T1000 (cell line): ENCODE measurements at places on chromosomes 6 and 20.

- DNase-seq, result no peak
Observed at GRCh38 chr6:76418560-76419223, 346.2 kb upstream of the IMPG1 start.

GRCh38 chr6:38185244-38185643 is 365.7 kb downstream of the ZFAND3 start:
- no peak for DNase-seq

DNA sequence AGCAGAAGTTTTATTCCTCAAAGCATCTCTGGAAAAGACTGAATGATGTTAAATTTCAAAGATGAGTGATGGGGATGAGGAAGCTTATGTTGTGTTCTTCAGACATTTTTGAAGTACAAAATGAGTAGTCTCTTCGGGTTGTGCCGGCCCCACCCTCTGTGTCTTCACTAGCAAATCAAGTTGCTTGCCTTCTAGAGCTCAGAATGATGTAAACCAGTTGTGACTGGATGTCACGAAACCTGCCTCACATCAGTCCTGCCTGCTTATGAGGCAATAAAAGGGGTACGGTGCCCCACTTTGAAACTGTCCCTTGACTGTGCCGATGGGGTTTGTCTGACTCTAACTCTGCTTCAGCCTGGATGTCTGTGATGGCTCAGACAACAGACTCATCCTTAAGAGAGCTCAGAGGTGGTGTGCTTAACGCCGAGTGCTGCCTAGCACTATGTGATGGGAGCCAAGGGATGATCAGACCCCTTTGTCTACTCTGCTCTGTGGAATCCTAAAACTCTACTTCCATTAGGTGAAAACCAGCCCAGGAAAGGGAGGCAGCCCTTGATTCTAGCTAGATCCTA is 19.0 kb downstream of the TOMM34 start:
- no peak for DNase-seq

DNA sequence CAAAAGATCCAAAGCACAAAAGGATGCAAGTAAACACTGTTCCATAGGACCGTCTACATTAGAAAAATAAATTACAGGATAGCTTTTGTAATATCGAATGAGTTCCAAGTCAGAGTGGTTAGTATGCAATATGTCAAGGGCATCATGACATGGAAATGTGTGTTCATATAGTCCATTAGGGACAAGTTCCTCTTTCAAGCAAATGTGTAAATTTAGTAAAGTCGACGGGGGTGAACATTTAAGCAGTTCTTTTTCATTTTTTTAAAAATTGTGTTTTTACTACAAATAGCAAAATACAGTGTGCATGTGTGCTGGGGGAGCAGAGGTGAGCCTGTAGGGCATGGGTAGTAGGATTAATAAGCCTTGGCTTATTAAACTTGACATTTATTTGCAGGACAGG is 359.0 kb downstream of the ESR1 start:
- no peak for DNase-seq

DNA sequence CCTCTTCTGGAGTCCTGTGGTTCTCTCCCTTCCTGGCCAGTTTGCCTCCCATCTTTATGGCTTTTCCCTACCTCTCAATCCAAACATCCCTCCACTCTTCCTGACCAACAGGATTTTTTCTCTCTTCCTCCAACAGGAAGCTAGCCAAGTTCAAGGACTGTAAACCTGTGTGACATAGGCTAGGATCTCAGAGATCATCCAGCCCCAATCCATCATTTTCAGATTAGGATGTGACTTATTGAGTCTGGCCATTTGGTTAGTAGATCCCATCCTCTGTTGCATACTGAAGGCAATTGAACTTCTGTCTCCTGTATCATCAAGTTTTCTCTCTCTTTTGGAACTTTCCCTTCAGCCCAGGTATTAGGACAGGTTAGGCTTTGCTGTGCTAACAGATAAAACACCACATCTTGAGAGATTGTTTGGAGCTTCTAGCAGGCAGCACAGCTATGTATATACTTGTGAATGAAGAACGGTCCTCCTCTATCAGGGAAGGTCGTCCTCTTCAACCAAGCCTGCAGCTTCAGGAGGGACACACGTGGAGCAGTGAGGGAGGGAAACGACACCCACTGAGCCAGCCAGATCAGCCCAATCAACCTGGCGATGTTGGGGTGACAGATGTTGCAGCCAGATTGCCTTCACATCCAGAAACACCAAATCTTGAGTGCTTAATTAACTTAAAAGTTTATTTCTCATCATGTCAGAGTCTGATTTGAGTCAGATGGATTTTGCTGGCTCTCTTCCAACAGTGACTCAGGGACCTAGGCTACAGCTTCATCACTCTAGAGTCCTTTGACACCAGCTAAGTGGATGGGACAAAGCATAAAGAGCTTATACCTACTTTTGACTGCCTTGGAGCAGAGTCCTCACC is 106.8 kb downstream of the GJA10 start:
- DNase-seq, result no peak

- no peak for DNase-seq
Observed at GRCh38 chr6:73728548-73729205, 32.7 kb downstream of the CD109 start.

DNA sequence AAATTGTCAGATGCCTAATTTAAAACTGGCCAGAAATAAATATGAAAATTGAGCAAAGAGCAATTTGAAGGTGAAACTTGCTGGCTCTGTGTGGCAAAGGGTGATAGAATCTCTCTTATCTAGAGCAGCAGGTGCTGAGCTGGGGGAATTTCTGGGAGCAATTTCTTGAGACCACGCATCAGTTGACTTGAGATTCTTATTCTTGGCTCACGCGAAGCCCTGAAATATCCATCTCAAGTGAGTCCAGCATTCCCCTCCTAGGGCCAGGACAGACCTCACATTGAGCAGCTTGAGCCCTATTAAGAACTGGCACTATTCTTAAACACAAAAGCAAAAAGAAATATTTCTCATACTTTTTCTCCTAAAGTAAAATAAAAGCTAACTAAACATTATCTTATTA is 66.3 kb downstream of the MAP7 start:
- DNase-seq, result no peak

DNA sequence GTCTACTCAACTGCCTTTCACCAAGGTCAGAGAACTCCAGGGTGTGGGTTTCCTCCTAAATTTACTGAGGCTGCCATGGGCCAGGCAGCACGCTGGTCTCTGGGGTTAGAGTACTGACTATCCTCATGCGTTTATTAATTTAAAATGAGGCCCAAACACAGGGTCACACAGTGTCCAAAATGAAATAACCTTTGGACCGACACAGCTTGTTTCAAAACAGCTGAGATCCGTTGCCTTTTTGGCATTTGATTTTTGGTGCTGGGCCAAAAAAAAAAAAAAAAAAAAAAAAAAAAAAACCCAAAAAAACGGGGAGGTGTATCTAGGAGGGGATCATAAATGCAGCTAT is 14.6 kb upstream of the TOX2 start:
- DNase-seq, result no peak

GRCh38 chr6:30847971-30848436 is 36.3 kb upstream of the DDR1 start:
- DNase-seq, result no peak

DNA sequence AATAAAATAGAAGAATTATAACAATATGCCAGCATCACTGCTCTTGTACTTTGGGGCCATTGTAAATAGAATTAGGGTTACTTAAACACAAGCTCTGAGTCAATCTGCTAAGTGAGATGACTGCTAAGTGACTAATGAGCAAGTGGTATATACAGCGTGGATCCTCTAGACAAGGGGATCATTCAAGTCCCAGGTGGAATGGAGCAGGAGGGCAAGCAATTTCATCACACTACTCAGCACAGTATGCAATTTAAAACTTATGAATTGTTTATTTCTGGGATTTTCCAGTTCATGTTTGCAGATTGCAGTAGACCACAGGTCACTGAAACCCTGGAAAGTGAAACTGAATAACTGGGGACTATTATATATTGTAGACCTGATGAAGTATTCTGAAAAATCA is 235.3 kb downstream of the BTBD3 start:
- no peak for DNase-seq

GRCh38 chr6:14365393-14365792 is 247.8 kb downstream of the CD83 start:
- no peak for DNase-seq

DNA sequence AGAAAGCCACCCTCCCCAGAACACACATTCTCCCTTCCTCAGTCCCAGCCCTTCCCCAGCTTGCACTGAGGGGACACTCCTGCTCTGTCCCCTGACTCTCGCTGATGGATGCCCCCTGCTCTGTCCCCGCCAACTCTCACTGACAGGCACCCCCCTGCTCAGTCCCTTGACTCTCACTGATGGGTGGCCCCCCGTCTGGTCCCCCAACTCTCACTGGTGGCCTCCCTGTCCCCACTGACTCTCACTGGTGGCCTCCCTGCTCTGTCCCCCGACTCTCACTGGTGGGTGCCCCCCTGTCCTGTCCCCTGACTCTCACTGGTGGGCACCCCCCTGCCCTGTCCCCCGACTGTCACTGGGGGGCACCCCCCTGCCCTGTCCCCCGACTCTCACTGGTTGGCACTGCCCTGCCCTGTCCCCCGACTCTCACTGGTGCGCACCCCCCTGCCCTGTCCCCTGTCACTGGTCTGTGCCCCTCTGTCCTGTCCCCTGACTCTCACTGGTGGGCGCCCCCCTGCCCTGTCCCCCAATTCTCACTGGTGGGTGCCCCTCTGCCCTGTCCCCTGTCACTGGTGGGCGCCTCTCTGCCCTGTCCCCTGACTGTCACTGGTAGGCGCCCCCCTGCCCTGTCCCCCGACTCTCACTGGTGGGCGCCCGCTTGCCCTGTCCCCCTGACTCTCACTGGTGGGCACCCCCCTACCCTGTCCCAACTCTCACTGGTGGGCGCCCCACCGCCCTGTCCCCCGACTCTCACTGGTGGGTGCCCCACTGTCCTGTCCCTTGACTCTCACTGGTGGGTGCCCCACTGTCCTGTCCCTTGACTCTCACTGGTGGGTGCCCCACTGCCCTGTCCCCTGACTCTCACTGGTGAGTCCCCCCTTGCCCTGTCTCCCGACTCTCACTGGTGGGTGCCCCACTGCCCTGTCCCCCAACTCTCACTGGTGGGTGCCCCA is 60.9 kb downstream of the GINS1 start:
- DNase-seq, result no peak

- no peak for DNase-seq
Observed at GRCh38 chr6:161207200-161207599, 66.7 kb downstream of the AGPAT4 start.

GRCh38 chr6:137496909-137497720 is 2.9 kb upstream of the OLIG3 start:
- DNase-seq, result no peak

GRCh38 chr6:169074526-169074925 is 179.1 kb downstream of the THBS2 start:
- no peak for DNase-seq

DNA sequence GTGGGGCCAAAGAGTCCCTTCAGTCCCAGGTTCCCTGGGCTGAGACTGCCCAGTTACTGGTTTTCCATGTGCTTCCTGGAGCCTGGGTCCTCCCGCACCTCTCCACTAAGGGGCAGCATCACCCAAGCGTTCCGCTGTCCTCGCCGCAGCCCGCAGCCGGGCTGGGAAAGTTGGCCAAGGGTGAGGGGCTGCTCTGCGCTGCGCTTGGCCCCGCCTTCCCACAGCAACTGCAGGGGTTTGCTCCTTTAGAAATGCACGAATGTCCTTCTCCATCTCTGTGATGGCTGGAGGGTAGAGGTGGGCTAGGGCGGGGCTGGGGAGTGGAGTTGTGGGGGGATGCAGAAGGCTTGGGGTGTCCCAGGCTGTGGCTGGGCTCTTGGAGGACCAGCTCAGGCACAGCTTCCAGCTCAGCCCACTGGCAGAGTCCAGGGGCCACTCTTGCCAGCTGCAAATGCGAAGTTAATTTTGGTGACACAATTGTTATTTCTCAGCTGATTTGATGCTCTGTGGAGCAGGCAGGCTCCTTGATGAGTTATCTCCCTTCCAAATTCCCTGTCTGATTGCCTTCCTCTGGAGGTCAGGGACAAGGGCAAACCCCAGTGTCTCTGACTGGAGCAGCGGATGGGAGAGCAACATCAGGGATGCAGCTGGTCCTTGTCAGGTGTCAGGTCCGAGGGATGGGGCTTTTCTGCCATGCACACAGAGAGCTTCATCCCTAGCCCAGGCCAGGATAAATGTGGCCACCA is 63.2 kb downstream of the NOL4L start:
- DNase-seq, result no peak

DNA sequence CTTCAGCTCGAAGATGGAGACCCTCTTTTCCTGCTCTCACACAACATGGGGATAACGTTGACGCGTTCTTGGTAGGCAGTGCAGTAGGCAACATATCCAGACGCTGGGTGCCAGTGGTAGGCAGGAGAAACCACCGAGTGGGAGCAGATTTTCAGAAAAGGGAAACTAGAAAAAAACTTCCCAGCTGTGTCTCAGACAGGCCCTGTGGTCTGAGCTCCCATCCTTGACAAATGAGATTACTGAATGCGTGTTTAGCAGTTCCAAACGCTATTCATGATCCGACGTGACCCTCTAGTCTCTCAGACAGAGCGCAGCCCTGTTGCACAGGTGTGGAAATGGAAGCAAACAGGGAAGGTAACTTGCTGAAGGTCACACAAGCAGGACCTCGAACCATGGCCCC is 83.9 kb upstream of the DUSP22 start:
- no peak for DNase-seq

DNA sequence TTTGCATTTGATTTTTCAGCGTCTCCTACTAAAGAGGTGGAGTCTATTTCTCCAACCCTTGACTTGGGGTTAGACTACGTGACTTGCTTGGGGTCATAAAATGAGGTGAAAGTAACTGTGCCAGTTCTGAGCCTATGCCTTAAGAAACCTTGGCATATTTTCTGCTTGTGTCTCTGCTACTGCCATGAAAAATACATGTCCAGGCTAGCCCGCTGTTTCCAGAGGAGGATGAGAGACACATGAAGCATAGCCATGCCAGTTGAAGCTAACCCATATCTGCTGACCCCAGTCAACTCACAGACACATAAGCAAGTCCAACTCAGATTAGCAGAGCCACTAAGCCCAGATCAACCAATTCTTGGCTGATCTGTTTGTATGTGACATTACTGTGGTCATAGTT is 38.7 kb downstream of the SCP2D1 start:
- DNase-seq, result no peak

DNA sequence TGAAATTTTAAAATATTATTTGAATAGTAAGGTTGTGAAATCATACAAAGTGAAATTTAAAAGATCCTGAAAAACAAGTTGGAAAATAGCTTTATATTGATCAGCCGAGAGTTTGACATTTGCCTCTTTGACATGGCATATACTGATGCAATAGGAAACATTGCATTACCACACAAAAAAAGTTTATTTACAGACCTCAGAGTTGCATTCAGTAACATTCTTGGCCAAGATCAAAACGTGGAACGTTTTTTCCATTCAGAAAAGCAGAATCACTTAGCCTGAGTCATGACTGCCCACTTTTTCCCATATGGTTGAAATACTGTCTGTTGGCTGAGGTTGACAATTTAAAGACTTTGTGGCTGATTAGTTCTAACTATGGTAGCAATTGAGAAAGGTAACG is 55.1 kb upstream of the BACH2 start:
- DNase-seq, result no peak

GRCh38 chr20:15609921-15610320 is 963.3 kb downstream of the KIF16B start:
- no peak for DNase-seq

- no peak for DNase-seq
Observed at GRCh38 chr6:11055127-11055627, 11.1 kb upstream of the ELOVL2 start.

- no peak for DNase-seq
Observed at GRCh38 chr6:38531134-38531533, 108.6 kb downstream of the BTBD9 start.

- no peak for DNase-seq
Observed at GRCh38 chr6:129661536-129662405, 48.2 kb downstream of the ARHGAP18 start.

- no peak for DNase-seq
Observed at GRCh38 chr6:119241111-119241465, 108.5 kb downstream of the MAN1A1 start.
